ENCODE measurements at places on chromosomes 6 and 20. TPM values are rescaled to one million over a fixed set of nuclear protein-coding genes. Genes with fewer than 3 reads are reported as not detected.

The DYNLT2 gene
- 1.1 TPM for total RNA-seq

The SIGLEC1 gene
- total RNA-seq = not detected

The TOX2 gene
- total RNA-seq = not detected

The CBFA2T2 gene
- total RNA-seq = 5.3 TPM

The TPMT gene
- total RNA-seq = 35.7 TPM

The KCNK5 gene
- total RNA-seq = 0.26 TPM

The PPP1R14C gene
- total RNA-seq = 80.0 TPM

The GNMT gene
- not detected for total RNA-seq

The IRAK1BP1 gene
- total RNA-seq = 3.2 TPM

The GRM1 gene
- total RNA-seq = not detected

The CDYL gene
- total RNA-seq = 46.1 TPM

The MMP24 gene
- total RNA-seq = not detected

The GRM4 gene
- under 0.01 TPM for total RNA-seq

The PLTP gene
- total RNA-seq = 37.4 TPM

The DUSP22 gene
- total RNA-seq = 42.0 TPM

The HLA-E gene
- total RNA-seq = 232 TPM

The BANF2 gene
- total RNA-seq = not detected

The EYS gene
- 0.26 TPM for total RNA-seq

The TAP2 gene
- total RNA-seq = 43.1 TPM

The CGA gene
- total RNA-seq = not detected

The SEMG1 gene
- total RNA-seq = not detected

The CST4 gene
- not detected for total RNA-seq

The GJA10 gene
- not detected for total RNA-seq

The PAK5 gene
- total RNA-seq = not detected

The GPR63 gene
- total RNA-seq = 0.38 TPM

Data from bronchial epithelial cell (primary cell).